ENCODE measurements at places on chromosomes 3 and 15.

DNA sequence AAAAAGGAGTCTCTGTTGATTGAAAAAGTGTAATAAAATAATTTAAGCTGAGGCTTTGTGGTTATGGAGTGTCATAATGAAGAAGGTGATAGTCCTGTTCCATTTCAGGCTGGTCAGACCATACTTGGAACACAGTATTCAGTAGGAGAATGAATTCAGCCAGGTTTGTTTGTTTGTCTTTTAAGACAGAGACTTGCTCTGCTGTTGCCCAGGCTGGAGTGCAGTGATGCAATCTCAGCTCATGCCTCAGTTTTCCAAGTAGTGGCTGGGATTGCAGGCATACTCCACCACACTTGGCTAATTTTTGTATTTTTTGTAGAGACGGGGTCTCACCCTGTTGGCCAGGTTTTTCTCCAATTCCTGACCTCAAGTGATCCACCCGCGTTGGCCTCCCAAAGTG, 33.5 kb downstream of the IQGAP1 start:
- no peak for DNase-seq

DNA sequence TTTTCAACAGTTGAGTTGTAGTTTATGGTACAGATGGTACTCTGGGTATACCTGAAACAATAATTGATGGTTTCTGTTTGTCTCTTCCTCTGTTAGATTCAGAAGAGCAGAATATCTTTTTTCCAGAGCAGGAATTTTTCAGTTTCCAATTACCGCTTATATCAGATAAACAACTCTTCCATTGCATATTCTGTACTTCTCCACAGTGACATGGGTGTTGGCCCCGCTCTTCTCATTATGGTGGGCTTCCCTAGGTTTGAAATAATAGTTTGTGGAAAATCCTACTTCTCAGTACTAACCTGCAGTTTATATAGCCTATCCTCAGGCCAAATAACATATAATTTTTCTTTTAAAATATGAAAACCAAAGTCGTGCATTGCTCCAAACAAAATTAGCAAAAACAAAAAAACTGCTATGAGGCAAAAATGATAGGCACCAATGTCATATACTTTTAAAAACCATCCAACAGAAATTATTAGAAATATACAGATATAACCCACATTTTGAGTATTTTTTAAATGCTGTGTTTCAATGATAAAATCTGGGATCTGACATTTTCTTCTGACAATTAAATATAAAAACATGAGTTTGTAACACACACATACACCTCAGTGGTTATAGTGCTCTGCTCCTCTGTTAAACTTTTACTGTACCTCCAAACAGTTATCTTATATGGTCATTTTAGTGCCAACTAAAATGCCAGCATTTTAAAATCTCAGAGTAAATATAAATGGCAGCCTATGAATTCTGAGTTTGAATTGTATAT, 56.8 kb downstream of the CMSS1 start:
- no peak for DNase-seq

DNA sequence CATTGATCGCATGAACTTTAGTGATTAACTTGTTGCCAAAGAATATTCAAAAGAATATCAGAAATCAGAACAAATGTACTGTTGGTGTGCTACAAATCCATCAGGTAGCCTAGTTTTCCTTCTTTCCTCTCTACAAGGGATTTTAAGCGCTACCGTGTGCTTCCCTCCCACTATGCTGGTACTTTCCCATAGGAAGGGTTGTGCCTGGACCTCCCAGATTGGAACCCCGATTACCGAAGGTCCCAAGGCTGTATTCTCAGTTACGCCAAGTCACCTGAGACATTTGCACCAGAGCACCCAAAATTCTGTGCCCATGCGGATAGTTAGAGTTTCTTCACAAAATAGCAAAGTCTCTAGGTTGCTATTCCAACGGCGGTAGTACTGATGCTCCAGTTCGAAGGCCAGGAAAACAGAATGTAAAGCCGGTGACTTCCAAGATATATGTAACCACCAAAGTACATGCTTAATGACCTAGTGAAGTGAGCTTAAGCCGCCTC, 23.4 kb upstream of the GATM start:
- no peak for DNase-seq

- no peak for DNase-seq
Observed at GRCh38 chr3:133910422-133910821, 14.7 kb upstream of the RAB6B start.

DNA sequence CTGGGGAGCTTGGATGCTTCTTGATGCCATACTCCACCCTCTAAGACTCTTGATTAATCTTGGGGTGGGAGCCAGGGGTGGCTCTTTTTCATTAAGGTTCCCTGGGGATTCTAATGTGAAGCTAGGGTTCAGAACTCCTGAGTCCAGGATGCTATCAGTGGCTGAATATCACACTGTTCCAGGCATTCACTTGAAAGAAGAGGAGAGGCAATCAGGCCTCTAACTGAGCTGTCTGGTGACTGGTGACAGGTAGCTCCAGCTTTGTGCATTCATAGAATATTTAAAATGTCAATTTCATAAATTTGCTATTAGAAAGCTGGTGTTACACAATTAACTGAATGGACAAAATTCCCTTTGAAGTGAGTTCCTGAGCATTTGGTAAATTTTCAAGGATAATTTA, 139.0 kb downstream of the CHDH start:
- DNase-seq, result no peak

- DNase-seq, result no peak
Observed at GRCh38 chr15:101723171-101723873, 951 bp downstream of the TARS3 start.

DNA sequence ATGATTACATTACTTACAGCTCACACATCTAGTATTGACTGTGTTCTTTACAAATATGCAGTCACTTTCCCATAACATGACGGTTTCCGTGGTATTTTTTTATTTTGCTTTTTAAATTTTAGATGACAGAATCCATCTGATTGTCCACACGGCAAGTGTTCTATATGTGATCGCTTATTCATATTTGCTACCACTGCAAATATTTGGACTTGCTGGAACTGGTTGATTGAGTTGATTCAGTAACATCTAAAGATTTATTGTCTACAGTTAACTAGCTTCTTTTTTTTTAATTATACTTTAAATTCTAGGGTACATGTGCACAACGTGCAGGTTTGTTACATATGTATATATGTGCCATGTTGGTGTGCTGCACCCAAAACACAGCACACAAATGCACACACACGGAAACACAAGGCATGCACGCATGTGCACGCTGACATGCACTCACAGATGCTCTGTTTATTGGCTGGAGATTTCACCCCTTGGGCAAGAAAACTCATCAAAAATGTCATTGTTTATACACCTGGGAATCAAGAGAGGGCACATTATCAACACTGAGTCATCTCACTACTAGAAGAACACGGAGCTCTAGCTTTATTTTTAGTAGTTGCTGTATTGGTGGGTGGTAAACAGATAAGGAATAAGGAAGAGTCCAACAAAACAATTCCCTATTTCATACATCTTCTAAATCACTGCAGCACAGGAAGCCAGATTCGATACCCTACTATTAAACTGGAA, 16.4 kb downstream of the ARRDC4 start:
- DNase-seq, result no peak

DNA sequence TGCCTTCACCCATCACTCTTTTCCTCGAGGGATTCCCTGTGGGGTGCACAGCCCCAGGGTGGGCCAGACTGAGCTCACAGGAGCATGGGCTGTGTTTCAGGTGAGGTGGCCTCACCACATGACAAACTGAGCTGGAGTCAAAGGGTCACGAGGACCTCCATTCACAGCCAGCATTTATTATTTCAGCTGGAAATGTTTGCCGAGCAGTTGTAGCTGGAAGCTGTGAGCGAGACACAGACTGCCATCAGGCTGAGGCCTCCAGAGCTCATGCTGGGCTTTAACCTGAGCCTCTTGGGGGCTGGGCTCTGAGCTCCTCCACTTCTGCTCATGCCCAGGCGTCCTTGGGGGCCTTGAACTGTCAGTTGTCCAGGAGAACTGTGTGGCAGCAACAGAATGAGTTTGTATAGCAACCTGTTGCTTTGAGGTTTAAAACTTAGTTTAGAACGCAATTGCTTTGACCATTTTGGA, 57.5 kb downstream of the FLNB start:
- DNase-seq, result no peak

DNA sequence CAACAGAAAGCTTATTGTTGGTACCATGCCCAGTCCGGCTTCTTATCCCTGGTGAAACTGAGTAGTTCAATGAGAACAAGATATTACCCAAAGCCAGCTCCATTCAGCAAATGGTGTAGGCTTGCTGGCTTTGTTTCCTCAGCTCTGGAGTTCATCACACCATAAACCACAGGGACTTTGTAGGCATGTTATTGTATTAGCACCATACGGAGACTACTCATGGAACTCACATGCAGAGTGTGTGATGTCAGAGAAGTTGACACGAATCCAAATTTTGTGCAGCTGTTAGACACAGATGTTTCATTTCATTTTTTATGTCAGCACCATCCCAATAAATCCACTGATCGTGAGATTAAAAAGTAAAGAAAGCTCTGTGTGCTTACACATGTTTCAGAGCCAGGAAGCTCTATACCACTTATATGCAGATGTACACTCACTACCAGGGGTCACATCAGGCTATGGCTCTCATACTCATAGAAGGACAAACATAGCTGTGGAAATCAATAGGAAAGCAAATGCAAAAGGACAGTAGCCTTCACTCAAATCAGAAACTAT, 63.4 kb upstream of the LEKR1 start:
- no peak for DNase-seq

DNA sequence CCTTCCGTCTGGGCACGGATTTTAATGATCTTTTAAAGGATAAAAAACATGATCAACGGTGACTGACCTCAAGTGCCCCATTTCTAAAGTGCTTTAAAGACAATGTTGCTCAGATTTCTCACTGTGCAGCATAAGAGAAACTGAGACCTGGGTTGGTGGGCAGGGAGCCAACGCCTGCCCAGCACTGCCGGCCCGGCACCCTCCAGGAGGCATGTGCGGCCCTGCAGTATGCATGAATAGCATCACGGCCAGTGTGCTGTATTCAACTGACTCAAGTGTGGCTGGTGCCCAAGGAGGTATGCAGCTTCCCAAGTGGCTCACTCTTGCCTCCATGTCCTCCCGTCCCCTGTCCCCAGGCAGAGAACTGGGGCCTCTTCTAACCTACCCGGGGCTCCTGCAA, 30.3 kb downstream of the SEC61A1 start:
- DNase-seq, result no peak

DNA sequence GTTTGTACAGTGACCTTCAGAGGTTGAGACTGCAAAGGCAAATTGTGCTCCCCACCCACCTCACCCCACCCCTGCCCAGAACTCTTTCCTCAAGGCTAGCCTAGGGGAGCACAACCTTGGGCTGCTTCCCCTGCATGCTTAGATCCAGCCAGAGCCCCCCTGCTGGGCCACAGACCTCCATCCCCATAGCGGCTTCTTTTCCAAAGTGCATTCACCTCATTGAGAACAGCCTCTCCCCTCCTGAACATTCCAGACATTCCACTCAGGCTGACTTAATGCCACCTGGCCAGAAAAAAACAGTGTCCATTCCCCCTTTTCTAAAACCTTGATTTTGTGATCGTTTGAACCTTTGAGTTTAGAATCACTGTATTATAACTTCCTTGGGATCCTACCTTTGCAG, 124.4 kb upstream of the TOPAZ1 start:
- DNase-seq, result no peak

DNA sequence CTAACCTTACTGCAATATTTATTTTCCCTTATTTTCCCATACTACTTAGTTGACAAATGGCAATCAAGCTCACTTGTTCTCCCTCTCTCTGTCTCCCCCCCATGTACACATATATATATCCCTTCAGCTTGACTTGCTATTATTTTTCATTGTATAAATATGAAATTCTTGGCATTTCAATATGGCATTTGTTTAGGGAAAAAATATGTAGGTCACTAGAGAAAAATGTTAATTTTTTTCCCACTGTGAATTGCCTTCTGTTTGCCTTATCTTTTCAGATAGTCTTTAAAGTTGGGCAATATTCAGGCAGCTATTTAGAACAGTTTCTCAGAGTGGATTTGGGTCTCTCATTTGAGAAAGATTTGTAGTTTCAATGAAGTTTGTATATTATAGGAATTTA, 62.8 kb upstream of the UTS2B start:
- DNase-seq, result no peak

- DNase-seq, result peak; percentile 73
Observed at GRCh38 chr3:157109267-157110141, 50.4 kb downstream of the CCNL1 start.

DNA sequence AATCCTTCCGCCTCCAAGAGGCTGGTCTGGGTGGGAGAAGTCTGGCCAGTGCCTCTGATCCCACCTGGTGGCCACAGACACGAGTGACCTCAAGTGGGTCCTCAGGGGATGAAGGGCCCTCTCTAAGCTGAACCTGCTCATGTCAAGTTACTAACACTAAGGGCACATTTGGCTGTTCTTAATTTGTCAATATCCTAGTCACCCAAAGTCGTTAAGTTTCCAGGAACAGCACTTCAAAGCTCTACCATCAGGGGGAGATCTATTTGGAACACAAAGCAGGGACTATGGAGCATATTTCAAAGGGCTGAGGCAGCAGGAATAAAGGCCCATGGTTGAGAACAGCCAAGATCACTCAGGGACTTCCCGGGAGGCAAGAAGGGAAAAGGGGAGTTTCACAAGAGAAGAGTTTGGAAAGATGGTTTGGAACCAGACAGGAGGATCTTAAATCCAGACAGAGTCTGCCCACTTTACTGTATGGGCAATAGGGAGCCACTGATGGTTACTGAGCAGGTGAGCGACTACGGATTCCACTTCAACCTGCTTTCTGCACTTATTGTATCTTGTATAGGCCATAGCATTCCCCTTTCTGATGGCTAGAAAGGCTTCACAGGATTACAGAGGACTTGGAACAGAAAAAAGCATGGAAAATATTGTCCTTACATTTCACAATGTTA, 13.7 kb downstream of the OXTR start:
- no peak for DNase-seq

DNA sequence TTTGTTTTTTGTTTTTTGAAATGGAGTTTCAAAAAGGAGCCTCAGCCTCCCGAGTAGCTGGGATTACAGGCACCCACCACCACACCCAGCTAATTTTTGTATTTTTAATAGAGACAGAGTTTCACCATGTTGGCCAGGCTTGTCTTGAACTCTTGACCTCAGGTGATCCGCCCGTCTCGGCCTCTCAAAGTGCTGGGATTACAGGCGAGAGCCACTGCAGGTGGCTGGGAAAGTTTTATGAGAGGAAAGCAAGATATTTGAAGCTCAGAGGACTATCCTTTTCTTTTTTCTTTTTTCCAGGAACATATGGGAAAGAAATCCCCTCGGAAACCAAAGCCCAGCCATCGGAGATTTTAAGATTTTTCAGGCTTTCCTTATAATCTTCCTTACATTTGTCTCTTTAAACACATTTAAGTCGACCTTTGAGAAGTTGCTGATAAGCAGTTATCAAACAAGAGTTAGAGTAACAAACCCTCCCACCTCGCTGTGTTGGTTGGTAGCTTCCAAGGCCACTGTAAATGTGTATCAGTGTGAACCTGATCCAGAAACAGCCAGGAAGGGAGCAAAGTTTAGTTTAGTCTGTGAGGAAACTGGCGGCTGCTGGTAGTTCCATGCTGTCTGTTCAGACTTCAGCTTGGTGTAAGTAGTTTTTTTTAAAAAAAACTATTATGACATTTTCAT, 34.5 kb upstream of the MAP3K13 start:
- DNase-seq, result no peak

Data from left cardiac atrium (tissue), 4 donors.